ENCODE measurements at places on chromosomes 1 and 21. TPM values are rescaled to one million over a fixed set of nuclear protein-coding genes. Genes with fewer than 3 reads are reported as not detected.

The OR2L2 gene
- total RNA-seq = not detected

The EPHA2 gene
- 161 TPM for total RNA-seq

The MTHFR gene
- total RNA-seq = 21.0 TPM

The GNAT2 gene
- total RNA-seq = not detected

The PGLYRP4 gene
- 0.38 TPM for total RNA-seq

The EXTL1 gene
- total RNA-seq = not detected

The PTGFR gene
- total RNA-seq = 0.37 TPM

The LDLRAD1 gene
- total RNA-seq = 0.24 TPM

GRCh38 chr1:175887981-175888428, 144.6 kb upstream of the TNR start:
- no peaks in the 10 kb centered on the region for H3K27me3 ChIP-seq
- no peak overlapping the region for H3K4me3 ChIP-seq
- DNase-seq = peak; percentile 62
- no peaks in the 10 kb centered on the region for H3K4me1 ChIP-seq
- H3K36me3 ChIP-seq = no peaks in the 10 kb centered on the region
- no peak overlapping the region for H3K27ac ChIP-seq

- H3K27ac ChIP-seq = no peak overlapping the region
- DNase-seq = no peak
- H3K36me3 ChIP-seq = no peaks in the 10 kb centered on the region
- H3K4me1 ChIP-seq = peaks cover 10% of the 10 kb centered on the region
Measured at GRCh38 chr1:216216305-216216704, 206.9 kb downstream of the USH2A start.

DNA sequence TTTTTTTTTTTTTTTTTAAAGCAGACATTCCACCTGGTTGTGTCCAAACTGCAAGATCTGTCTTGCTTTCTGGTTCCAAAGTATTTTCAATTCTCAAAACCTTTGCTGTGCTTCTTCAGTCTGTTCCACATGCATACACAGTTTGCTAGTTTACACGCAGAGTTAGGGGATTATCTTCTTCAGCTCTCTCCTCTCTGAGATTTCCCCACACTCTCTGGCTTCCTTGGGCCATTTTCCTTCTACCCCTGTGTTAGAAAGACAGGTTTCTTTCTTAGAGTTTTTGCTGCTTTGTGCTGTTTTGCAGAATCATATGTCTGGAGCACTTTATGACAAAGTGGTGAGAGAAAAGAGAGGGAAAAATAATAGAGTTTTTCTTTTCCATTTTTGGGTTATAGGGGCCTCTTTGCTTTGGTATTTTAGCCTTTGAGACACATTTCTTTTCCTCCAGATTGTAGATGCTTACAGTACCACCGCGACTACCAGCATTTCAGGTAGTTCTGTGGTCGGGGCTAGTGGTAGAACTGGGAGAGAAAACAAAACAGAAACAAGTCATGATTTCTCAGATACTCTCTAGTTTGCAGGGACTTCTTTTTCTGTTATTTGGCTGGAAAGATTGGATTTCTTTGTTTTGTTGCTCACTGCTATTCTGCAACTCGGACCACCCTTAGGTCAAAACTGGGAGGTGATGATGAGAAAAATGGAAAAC, 66.3 kb downstream of the RABGAP1L start:
- H3K36me3 ChIP-seq = no peaks in the 10 kb centered on the region
- no peaks in the 10 kb centered on the region for H3K4me1 ChIP-seq
- H3K27me3 ChIP-seq = no peaks in the 10 kb centered on the region
- no peak overlapping the region for H3K4me3 ChIP-seq
- no peak overlapping the region for H3K27ac ChIP-seq
- no peak for DNase-seq

- H3K36me3 ChIP-seq = no peaks in the 10 kb centered on the region
- no peaks in the 10 kb centered on the region for H3K27me3 ChIP-seq
- no peak for DNase-seq
- H3K27ac ChIP-seq = no peak overlapping the region
Measured at GRCh38 chr1:107563441-107563840, 401.5 kb downstream of the VAV3 start.

GRCh38 chr1:172870901-172871606, 179.7 kb downstream of the TNFSF18 start:
- no peak overlapping the region for H3K4me3 ChIP-seq
- DNase-seq = no peak
- H3K27ac ChIP-seq = no peak overlapping the region
- H3K27me3 ChIP-seq = no peaks in the 10 kb centered on the region
- H3K36me3 ChIP-seq = no peaks in the 10 kb centered on the region

DNA sequence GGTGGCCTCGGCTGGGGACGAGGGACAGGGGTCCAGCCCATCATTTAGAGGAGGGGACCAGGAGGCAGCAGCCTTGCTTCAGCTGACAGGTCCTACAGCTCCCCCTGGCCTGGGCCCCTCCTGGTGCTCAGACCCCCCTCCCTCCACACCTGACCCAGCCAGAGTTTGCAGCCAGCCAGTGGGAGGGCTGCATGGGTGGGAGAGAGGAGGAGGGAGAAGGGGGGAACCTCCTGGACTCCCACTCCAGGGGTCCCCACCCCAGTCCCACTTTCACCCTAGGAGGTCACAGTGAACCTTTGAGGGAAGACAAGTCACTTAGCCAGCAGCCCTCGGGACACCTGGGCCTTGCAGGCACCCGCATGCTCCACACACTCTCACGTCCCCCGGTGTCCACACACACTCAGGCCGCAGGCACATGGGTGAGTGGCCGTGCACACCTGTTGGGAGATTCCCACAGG, 108.9 kb upstream of the ZBTB40 start:
- no peaks in the 10 kb centered on the region for H3K4me1 ChIP-seq
- DNase-seq = no peak
- H3K4me3 ChIP-seq = no peak overlapping the region
- no peak overlapping the region for H3K27ac ChIP-seq

GRCh38 chr21:38806153-38806941, 618 bp downstream of the ETS2 start:
- H3K4me1 ChIP-seq = peaks cover 48% of the 10 kb centered on the region
- no peaks in the 10 kb centered on the region for H3K27me3 ChIP-seq
- peak overlapping the region; percentile 85 for H3K4me3 ChIP-seq
- H3K36me3 ChIP-seq = peaks cover 76% of the 10 kb centered on the region

DNA sequence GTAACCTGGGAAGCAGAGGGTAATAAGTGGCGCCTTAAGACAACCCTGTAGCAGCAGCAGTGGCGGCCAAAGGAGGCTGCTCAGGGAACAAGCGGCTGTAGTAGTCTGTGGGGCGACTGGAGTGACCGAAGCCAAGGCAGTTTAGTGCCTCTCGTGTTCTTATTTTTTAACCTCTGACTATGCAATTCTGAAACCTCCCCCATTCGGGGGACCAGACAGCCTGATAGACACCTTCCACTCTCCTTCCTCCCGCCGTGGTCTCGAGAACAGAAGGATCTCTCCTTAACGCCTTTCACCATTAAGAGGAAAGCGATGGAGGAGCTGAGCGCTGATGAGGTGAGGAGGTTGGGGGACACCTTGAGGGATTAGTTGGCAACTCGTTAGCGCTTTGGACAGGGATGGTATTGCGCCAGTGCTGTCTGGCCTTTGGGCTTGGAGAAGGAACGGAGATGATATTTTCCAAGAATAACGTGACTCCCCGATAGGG, 644 bp downstream of the UBE4B start:
- H3K4me1 ChIP-seq = no peaks in the 10 kb centered on the region
- H3K4me3 ChIP-seq = peak overlapping the region; percentile 91
- H3K27me3 ChIP-seq = no peaks in the 10 kb centered on the region
- H3K27ac ChIP-seq = peak overlapping the region; percentile 63

- DNase-seq = no peak
- no peaks in the 10 kb centered on the region for H3K4me1 ChIP-seq
- no peak overlapping the region for H3K4me3 ChIP-seq
Measured at GRCh38 chr1:5907966-5908365, 84.3 kb downstream of the NPHP4 start.

- no peaks in the 10 kb centered on the region for H3K4me1 ChIP-seq
- H3K36me3 ChIP-seq = no peaks in the 10 kb centered on the region
- H3K4me3 ChIP-seq = no peak overlapping the region
- H3K27me3 ChIP-seq = no peaks in the 10 kb centered on the region
- no peak overlapping the region for H3K27ac ChIP-seq
Measured at GRCh38 chr1:172117800-172118199, 276.5 kb downstream of the DNM3 start.

DNA sequence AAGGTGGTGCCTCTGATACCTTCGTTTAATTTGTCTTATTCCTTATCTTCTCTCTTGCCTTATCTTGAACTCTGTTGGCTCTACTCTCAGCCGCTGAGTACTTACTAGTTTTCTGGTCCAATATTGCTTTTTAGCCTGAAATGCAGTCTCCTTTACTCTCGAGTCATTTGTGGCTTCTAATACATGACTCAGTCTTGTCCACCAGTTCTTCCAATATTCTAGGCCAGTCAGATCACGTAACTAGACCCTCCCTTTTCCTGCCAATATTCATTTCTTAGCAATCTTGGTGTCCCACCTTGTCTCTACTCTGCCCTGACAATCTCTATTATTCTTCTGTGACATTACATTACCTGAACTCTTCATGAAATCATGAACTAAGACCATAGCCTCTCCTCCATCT, 555.8 kb downstream of the DPYD start:
- no peak overlapping the region for H3K4me3 ChIP-seq

DNA sequence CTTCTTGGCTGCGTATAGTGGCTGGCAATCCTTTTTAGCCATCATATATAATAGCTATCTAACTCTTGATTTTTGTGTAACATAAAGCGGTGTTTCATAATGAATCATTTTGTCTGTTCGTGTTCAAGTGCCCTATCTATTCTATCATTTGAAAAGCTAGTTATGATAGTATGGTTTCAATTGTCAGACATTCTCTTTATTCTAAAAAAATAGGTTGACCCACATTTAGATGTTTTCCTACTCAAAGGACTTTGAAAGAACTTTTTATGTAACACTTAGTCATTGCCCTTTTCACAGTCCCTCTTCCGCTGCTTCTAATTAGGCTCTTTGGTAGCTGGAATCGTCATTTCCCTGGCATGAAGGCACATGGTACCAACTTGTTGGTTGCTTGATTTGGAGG, 272.2 kb upstream of the B3GALT2 start:
- no peaks in the 10 kb centered on the region for H3K36me3 ChIP-seq
- no peak overlapping the region for H3K4me3 ChIP-seq
- no peak overlapping the region for H3K27ac ChIP-seq

DNA sequence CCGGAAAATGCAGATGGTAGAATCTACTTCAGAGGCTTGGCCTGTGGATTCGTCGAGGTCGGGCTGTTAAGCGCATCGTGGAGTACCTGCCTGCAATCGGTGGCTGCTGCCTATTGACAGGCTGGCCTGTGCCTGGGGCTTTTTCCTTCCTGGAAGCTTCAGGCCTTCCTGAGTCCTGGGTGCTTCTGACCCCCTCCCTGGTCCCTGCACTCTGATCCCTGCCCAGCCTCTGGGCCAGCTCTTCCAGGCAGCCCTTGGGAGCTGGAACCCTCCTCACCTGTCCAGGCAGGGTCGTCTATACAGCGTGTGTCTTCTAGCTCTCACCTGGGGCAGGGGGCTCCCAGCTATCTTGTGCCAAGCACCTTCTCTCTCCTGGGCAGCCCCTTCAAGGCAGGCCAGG, 40.0 kb upstream of the TNFRSF1B start:
- peaks cover 14% of the 10 kb centered on the region for H3K27me3 ChIP-seq
- H3K36me3 ChIP-seq = no peaks in the 10 kb centered on the region
- no peak for DNase-seq
- peaks cover 12% of the 10 kb centered on the region for H3K4me1 ChIP-seq
- H3K4me3 ChIP-seq = no peak overlapping the region
- no peak overlapping the region for H3K27ac ChIP-seq

GRCh38 chr1:226017070-226017469, 17.9 kb upstream of the SDE2 start:
- peaks cover 23% of the 10 kb centered on the region for H3K27me3 ChIP-seq
- H3K4me1 ChIP-seq = no peaks in the 10 kb centered on the region
- H3K36me3 ChIP-seq = no peaks in the 10 kb centered on the region
- H3K4me3 ChIP-seq = no peak overlapping the region
- DNase-seq = no peak
- no peak overlapping the region for H3K27ac ChIP-seq

DNA sequence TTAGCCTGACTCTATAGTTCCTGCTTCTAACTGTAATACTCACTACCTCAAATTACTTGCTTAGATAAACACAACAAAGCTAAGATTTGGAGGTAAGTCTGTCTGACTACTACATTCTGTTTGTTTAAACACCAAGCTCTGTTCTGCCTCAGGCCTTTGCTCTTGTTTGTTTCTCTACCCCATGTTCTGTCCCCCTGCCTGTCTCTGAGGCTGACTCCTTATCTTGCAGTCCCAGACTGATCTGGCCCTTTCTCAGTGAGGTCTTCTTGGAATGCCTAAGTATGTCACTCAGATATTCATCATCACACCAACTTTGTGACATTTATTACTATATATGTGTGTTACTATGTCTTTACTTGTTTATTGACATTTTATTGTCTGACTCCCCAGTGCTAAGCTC, 425.5 kb downstream of the LMO4 start:
- no peak overlapping the region for H3K4me3 ChIP-seq
- peaks cover 9% of the 10 kb centered on the region for H3K4me1 ChIP-seq
- no peaks in the 10 kb centered on the region for H3K36me3 ChIP-seq
- H3K27ac ChIP-seq = no peak overlapping the region
- no peaks in the 10 kb centered on the region for H3K27me3 ChIP-seq

All from Calu3 (cell line).